ENCODE measurements at places on chromosomes 7 and 10. TPM values are rescaled to one million over a fixed set of nuclear protein-coding genes. Genes with fewer than 3 reads are reported as not detected.

Gene UMAD1
- polyA plus RNA-seq: 36.7 TPM

Gene HMX3
- not detected for polyA plus RNA-seq

DNA sequence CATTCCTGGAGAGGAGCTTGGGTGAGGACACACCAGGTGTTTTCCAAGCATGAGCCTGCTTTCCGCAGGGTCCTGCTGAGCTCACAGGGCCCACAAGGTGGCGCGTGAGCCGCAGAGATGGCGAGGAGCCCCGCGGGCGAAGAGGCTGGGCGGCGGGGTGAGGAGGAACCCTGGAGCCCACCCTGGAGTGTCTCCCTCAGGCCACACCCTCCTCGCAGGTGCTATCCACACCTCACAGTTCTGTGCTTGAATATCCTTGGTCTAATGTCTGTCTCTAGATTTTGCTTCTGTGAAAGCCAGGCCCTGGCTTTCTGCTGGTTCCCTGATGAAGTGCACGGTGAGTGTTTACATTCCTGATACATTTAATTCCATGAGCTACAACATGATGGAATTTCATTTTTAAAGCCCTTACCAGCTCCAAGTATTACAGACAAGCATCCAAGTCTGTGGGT is 433.6 kb downstream of the ACTR3B start:
- no peak for DNase-seq

DNA sequence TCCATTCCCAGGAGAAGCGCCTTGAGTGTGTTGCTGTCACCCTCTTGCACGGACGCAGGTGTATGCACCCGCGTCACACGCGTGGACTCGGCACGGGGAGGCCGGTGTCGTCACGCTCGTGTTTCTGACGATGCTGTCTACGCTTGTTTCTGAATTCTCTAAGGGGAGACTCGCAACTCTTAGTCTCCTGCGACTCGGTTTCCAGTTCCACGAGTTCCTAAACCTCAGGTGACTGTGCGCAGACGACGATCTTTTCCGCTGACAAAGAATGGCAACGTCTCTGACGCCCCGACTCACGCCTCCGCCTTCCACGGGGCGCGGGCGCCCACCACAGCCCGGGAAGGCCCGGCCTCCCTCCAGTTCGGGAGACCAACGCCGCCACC is 579 bp downstream of the IDI1 start:
- DNase-seq: peak; percentile 79

- DNase-seq: no peak
These were observed 3.5 kb downstream of the PDLIM1 start for GRCh38 chr10:95287281-95287680.

DNA sequence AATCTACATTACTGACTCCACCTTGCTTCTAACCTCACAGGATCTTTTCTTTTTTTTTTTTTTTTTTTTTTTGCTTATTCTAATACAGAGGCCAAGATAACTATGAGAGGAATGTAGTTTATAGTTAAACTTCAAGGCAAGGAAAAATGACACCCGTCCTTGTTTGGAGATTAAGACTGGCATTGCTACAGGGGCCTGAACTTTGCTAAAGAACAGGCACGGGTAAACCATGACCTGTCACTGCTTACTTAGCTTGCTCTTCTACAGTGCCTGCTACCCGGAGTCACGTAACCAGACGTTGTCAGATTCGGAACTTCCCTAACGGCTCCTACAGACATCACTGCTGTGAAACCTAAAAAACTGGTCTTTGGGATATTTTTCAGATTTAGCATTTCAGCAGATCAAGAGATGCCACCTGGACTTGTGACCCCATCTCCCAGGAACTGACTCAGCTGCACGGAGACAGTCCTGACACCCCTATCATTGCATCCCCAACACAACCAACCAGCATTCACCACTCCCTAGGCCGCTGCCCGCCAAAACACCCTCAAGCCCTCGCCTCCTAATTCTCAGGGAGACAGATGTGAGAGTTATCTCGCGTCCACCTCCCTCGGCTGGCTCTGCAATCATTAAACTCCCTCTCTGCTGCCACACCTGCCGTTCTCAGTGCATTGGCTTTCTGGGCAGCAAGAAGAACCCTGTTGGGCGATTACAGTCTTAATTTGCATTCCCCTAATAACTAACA is 27.5 kb downstream of the MAD1L1 start:
- DNase-seq: no peak

Data from CD4-positive, alpha-beta memory T cell (primary cell).